ENCODE measurements at places on chromosomes 4 and X.

GRCh38 chr4:170425521-170426143 lies 335.9 kb upstream of the AADAT start:
- DNase-seq = no peak

GRCh38 chr4:69122476-69122875 lies 26.2 kb downstream of the UGT2B7 start:
- peak; percentile 47 for DNase-seq

DNA sequence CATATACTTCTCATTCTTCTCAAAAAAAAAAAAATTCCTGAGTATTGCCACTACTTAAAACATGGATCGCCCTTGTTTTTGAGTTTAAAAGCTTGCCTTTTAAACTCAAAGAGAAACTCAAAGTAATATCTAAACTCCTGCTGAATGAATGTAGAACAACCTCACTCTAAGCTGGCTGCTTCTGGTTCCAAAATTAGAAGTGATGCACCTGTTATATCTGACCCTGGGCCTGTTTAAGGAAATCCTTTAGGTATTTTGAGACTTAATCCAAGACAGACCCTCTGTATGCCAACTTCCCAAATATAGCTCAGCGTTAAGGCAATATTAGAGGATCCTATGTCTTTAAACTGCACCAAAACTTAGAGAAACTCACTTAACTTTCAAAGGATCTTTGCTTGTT lies 1.8 kb upstream of the OTUD4 start:
- DNase-seq = peak; percentile 62

GRCh38 chr4:157977086-157977485 lies 195.7 kb downstream of the GASK1B start:
- no peak for DNase-seq

GRCh38 chrX:49108641-49109040 lies 14.9 kb downstream of the GPKOW start:
- DNase-seq = no peak

- DNase-seq = no peak
Observed at GRCh38 chr4:126541820-126542219, 1090.9 kb upstream of the INTU start.

- no peak for DNase-seq
Observed at GRCh38 chr4:155966731-155967395, 13.2 kb upstream of the CTSO start.

GRCh38 chr4:73847526-73848182 lies 5.4 kb upstream of the PF4V1 start:
- no peak for DNase-seq

- DNase-seq = no peak
Observed at GRCh38 chr4:7557456-7557855, 122.7 kb upstream of the PSAPL1 start.

DNA sequence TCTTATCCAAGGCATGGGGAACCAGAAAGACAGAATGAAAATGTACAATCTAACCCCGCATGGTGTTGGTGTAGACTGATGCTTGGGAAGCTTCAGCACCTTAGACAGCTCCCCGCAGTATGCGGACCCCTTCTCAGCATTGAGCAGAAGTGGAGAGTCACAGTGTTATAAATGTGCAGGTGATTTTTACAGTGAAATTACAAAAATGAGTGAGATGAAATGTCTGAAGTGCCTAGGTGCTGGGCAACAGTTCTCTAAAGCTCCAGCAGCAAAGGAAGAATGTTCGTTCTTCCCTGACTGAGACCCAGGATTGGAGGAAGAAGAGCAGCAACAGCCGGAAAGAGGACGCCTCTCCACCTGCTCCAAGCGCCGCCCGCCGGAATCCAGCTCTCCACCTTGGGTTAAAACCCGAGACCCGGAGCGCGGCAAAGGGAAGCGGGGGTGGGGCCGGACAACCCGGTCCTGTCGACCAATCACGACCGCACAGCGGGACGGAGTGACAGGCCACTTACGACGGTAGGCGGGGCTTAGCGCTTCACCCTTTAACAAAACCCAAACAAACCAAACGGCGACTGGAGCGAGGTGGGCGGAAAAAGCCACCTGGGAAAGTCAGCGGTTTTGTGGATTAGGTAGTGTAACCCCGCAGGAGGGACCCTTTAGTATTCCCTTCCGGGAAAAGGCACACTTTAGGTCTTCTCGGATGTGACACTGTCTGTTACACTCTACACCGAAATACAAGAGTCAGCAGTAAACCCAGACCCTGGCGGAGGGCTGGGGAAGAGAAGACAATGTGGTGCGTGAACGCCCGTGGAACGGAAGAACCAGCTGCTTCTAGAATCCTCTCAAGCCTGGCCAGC lies at the start of gene GLRA3:
Gene GLRA3 (minus strand): TSS at position 403 of the 857 bp plus-strand sequence. CDS start 436 bp downstream, outside the sequence.
- peak; percentile 80 for DNase-seq

- DNase-seq = peak; percentile 53
Observed at GRCh38 chr4:73593631-73594241, 26.5 kb downstream of the RASSF6 start.

- DNase-seq = no peak
Observed at GRCh38 chrX:51334276-51334675, 1.7 kb downstream of the NUDT10 start.

DNA sequence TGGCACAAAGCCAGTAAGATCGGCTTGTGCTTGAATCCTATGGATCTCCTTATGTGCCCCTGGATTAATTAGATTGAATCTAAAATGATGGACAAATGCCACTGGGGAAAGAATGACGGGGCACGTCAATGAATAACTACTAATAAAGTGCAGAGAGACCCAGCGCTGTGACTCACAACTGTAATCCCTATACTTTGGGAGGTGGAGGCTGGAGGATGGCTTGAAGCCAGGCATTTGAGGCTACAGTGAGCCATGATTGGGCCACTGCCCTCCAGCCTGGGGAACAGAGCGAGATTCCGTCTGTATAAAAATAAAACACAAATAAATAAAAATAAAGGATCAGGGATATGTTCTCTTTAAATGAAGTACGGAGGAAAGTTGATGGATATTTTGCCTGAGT lies 179.4 kb downstream of the DCHS2 start:
- DNase-seq = no peak

- no peak for DNase-seq
Observed at GRCh38 chr4:185215261-185215660, 5.9 kb downstream of the SNX25 start.

- DNase-seq = no peak
Observed at GRCh38 chrX:132331000-132331399, 111.8 kb upstream of the RAP2C start.

- DNase-seq = no peak
Observed at GRCh38 chr4:150570862-150571261, 11.1 kb upstream of the MAB21L2 start.

DNA sequence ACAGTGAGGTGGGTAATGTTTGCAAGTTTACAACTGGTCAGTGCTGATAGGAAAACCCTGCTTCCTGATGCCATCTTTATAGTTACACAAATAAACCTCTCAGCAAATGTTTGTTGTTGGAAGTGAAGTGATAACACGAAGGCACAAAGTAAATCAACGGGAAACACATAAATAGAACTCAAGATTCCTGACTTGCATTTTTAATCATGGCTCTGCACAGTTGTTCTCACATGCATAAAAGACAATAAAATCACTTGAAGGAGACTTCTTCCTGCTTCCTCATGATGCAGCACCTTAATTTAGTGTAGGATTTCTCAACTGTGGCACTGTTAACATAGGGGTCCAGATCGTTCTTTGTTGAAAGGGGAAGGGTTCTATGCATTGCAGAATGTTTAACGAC lies 907.7 kb downstream of the RAB28 start:
- no peak for DNase-seq

GRCh38 chr4:56298236-56298635 lies 89.1 kb downstream of the AASDH start:
- no peak for DNase-seq

GRCh38 chr4:8427761-8428287 lies 12.7 kb downstream of the ACOX3 start:
- peak; percentile 61 for DNase-seq

DNA sequence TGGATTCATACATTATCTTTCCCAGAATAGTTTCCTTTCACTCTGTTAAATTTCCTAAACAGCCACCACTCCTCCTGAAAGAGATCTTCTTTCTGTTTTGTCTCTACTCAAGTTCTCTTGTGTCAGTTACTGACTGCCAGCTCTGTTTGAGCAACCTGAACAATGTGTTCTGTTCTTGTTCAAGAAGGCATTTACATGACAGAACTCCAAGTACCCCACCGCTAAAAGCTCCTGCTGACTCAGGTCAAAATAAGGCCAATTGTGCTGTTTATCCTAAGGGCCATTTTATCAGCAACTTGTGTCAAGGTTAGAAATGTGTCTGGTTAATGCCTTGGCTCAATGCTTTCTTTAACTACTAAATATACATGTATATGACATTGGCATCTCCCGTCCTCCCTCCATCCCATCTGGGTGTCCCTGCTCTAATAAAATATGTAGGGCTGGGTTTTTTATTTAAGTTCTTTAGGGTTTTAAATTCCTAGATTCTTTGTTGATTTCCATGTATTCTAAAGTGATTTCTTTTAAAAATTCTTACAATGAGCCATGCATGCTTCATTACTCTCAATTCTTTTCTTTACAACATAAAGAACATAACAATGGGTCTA lies 144.3 kb upstream of the PAQR3 start:
- DNase-seq = no peak

DNA sequence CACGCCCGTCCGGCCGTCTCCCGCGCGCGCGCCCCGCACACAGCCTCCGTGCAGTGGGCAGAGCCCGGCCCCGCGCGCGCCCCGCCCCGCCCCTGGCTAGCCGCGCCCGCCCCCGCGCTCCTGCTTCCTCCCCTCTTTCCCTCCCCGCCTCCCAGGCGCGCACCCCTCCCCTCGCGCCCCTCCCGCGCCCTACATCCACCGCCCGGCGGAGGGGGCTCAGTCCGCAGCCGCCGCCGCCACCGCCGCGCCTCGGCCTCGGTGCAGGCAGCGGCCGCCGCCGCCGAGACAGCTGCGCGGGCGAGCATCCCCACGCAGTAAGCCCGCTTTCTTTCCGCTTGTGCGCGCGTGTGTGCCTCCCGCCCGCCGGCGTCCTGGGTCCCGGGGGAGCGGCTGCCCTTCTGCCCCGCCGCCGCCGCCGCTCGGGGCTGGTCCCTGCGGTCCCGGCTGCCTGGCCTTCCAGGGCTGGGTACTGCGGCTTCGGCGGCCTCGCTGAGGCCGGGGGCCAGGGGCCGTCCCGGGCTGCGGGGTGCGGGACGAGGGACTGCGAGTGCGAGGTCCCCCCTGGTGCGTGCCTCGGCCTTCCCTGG lies at the start of gene FHL1:
Gene FHL1 (plus strand): TSS at position 219 of the 587 bp plus-strand sequence.
- DNase-seq = no peak

DNA sequence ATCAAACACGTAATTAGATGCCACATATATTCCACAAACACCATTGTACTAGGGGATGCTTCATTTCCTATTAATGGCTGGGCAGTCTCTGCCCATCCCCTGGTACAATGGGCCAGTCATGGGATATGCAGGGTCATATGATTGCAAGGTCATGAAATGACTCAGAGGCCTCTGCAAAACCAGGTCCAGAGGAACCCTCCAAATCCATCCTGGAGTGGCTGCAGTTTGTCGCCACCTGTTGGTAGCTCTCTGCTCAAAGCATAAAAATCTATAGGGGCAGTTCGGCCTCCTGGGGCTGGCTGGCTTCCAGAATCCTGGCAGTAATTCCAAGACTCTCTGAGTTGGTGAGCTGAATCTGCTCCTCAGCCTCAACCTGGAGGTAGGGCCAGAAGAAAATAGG lies 22.9 kb upstream of the PUDP start:
- DNase-seq = peak; percentile 13

- no peak for DNase-seq
Observed at GRCh38 chr4:73702796-73703287, 37.5 kb upstream of the CXCL8 start.

GRCh38 chr4:18130256-18130655 lies 108.7 kb upstream of the LCORL start:
- DNase-seq = no peak

Measured in GM12865 (cell line).